Cortex of kidney (tissue), 1 donor: ENCODE measurements at places on chromosomes 2 and 18.

- no peak for DNase-seq
Measured at GRCh38 chr2:240932001-240932723, 26.0 kb downstream of the CROCC2 start.

DNA sequence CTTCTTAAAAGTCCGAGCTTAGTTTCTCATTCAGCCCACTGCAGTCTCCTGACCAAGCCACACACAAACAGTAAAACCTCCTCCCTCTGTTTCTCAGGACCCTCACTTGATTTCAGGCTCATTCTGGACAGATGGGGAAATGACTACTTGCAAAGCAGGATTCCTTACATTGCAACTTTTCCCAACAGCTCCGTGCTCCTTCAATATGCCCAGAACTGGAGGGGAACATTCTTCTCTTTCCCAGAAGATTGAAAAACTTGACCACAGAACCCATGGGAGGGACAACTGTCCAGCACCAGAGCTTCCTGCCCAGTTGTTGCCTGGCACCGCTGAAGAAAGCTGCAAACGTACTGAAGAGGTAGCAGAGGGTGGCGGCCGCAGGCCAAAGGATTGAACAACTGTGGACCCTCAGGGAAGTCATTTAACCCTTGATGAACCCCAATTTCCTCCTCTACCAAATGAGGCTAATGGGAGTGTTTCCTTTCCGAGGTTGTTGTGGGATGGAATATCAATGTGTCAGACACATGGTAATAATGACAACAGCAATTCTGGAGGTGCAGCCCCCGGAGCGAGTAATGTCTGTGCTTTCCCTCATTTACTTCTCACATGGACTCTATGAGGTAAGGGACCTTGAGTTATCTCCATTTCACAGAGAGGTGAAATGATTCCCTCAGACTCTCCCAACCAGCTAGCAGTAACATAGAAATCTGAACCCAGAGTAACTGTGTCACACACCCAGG lies 25.0 kb downstream of the BCL11A start:
- no peak for DNase-seq

DNA sequence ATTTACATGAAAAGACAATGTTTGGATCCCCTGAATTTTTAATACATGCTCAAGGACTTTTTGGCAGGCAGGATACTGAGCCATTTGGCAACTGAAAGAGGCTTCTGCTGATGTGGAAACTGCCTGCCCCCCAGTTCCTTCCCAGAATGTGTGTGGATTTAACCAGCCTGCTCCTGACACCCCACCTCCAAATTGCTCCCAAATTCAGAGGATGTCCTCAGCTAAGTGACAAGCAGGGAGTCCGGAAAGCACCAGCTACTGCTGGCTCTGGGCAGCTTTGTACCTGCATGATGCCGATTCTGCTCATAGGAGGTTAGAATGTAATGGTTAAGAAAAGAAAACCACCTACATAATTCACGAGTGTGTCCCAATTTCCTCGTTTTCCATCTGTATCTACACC lies 197.5 kb downstream of the CDH20 start:
- no peak for DNase-seq

DNA sequence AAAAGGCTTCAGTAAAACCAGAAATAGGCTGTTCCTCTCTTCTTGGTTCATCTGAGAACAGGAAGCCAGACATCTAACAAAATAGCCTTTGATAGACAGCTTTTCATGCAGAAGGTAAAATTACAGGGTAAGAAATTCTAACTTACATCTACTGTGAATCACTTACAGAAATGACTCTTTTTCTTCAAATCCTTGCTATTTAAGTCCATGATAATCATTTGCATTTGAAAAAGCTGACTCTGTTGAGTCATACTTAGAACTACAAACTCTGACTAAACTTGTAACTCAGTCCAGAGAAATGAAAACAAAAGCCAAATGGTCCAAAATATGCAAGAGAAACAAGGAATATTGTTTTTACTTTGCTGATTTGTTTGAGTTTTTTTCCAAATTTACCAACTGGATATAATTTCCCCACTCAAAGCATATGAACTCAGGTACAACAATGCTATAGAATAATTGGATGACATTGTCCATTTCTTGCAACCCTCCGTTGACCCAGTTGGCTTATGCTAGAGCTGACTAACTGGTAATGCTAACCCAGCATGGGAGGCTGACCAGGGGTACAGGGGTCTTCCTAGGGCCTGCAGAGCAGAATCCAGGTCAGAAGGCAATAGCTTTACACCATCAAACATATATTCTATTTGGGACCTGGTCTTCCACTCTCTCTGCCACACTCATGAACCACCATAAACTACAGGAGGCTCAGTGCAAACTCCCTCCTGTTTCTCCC lies 18.8 kb upstream of the MREG start:
- no peak for DNase-seq

DNA sequence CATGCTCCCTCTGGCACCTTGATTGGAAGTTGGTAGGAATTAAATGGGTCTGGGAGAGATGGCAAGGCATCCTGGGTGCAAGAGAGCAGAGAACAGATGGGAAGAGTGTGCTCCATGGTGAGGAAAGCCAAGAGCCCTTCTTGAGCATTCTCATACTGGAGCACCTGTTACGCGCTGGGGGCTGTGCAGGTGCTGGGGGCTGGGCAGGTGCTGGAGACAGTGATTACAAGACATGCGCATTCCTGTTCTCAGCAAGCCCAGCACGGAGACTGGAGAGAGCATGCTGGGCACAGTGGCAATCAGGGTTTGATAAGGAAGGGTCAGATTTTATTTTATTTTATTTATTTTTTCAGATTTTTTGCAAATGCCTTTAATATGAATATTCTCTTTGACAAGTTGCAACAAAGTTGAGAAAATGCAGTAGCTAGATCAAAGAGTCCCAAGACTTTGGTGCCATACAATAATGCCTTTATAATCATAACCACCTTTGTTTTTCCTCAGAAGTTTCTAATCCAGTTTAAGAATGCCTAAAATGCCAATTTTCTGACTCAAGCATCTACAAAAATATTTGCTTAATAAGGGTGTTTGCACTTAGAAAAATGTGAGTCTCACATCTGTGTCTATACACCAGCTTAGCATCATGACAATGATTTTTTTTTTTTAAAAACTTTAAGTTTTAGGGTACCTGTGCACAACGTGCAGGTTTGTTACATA lies 193.3 kb downstream of the RNF152 start:
- no peak for DNase-seq

DNA sequence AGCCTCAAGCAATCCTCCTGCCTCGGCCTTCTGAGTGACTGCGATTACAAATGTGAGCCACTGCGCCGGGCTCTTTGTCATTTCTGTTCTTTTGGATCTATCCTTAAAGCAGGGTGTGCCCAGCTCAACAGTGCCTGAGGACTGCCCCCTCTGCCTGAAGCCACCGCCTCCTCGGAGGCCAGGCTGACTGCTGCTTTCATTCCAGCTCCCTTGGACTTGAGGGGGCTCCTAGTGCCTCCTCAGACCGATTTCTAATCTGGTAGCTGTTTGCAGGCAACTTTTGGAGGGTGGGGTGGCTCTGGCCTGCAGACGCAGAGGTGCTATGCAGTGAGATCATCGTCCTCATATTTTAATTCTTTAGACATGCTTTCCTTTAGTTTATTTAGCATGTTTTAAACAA lies 35.9 kb upstream of the KLF11 start:
- DNase-seq = no peak

- no peak for DNase-seq
Measured at GRCh38 chr2:161335626-161336025, 27.4 kb downstream of the PSMD14 start.

GRCh38 chr2:119525614-119526013 lies 1.3 kb upstream of the SCTR start:
- no peak for DNase-seq

GRCh38 chr2:26407526-26407925 lies 5.8 kb downstream of the DRC1 start:
- DNase-seq = no peak

DNA sequence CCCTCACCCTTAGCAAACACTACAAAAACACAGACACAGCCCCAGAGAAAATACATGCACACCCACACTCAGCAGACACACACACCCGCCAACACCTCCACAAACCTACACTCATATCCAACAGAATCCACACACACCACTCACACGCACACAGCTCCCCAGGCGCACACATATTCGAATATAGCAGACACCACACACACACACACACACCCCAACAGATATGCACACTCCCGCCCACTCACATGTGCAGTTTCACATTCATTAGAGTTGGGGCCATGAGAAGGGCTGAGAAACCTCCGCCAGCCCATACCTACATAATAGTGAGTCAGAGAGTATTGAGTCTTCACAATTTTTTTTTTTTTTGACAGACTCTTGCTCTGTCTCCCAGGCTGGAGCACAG lies 29.4 kb upstream of the NOTO start:
- no peak for DNase-seq

DNA sequence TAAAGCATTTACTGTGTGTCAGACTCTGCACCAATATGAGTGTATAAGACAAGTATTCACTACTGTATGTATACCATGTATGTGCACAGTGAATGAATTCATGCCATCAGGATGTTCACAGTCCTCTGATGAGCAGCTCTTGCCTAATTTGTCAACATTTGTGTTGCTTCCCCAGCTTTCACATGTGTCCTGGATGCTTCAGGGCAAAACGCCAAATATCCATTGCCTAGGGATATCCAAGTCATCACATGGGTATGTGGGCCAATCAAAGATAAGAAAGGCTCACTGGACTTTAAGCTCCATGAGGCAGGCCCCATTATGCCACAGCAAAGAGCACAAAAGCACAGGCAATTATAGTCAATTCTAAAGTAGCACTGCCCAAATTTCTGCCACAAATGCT lies 134.2 kb upstream of the CHAC2 start:
- no peak for DNase-seq

DNA sequence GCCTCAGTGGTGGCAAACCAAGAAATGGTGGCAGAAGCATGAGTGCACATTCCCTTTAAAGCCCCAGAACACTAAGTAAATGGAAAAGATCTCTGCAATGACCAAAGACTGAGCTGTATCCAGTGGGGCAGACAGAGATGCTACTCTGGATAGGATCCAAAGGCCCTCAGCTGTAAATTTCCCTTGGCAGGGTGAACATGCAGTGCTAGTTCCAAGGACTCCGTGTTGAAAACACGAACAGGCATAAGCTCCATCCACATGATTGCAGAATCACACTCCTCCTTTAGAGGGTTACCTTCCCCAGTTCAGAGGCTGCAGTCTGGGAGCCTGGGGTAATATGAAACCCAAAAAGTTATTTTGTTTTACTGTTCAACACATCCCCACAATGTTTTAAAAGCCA lies 98.6 kb upstream of the KLF7 start:
- DNase-seq = no peak

DNA sequence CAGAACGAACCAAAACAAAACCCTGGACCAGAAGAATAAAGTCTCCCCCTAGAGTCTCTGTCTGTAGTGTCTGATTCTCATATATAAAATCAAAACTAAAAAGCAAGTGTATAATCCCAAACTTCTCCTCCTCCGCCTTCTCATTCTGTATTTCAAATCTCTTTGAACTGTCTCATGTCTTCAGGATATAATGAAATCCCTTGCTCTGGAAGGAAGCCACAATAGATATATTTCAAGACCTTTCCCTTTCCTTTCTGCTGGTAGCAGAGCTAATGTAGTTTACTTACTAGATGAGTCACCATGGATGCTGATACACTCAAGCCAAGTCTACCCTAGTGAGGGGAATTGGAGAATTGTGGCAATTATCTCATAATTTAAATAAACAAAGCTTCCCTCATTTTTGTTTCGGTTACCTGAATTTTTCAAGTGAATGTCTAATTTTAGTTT lies 33.5 kb upstream of the CCDC93 start:
- DNase-seq = no peak

GRCh38 chr18:60746491-60746890 lies 373.9 kb upstream of the MC4R start:
- no peak for DNase-seq

DNA sequence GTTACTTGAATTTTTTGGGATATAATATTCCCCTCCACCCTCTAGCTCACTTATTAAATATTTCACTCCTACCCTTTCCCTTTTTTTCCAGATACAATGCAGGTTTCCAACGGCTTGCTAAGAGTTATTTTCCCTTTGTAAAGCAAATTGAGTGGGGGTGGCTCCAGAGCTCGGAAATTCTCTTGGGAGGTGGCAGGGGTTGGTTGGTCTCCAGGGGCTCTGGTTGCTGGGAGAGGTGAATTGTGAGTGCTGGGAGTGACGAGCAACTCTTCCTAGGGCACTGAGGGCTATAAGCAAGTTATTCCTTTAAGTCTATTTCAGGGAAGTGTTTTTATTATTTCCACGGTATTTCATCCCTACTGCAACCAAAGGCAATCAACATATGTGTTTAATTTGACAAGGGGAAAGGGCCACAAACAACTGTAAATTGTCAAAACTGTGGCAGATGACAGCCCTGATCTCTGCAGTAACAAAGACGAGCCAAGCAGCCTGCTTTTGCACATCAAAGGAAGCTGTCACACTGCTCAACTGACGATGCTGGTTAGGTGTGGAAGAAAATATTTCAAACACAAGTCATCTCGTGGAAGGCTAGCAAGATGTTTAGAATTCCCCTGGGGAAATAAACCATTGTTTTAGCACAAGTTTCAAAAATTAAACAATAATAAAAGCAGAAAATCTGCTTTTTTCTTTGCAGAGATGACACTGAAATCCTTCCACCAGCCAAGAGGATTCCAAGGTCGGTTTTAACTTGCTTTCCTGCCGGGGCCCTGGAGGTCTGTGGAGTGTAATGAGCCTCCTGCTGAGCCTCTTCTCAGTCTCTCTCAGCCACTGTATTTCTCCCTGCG lies 34.8 kb upstream of the ASXL2 start:
- DNase-seq = no peak

GRCh38 chr2:220276741-220277444 lies 649.5 kb downstream of the SLC4A3 start:
- no peak for DNase-seq

GRCh38 chr2:84251651-84252302 lies 207.3 kb downstream of the SUCLG1 start:
- no peak for DNase-seq

GRCh38 chr18:5456577-5457461 lies 87.0 kb downstream of the EPB41L3 start:
- DNase-seq = no peak

DNA sequence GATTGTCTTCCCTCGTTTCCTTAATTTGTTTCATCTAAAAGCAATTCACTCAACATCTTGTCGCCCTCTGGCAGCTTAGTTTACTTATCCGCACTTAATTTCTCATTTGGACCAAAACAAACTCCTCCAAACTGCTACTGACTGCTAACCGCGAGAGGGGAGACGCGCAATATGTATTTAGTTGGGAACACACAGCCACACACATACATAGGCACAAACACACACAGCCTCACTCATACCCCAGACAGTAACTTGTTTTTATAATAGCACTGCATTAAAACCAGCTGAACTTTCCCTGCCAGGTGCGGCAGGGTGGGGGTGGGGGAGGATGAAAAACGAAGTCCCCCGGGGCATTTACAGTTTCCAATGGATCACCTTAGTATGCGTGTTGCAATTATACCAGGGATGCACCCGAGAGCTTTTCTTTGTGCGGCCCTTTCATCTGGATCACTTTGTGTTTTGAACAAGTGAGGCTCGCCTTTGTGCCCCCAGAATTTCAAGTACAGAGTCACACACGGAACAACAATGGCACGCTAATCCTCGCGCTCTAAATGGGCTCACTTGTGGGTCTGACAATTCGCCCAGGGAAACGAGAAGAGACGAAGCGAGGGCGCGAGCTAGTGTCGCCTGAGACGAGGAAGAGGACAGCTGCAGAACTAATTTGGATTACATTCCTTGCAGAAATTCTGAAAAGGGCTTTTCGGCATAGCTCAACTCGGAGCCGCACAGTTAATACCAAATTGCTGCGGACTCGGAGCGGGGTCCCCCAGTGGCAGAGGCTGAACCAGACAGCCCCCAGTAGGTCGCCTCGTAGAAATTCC lies 2.4 kb downstream of the ERBB4 start:
- DNase-seq = no peak
